Right hindlimb (tissue), 1 donor: ENCODE measurements at places on chromosomes 11 and 22.

DNA sequence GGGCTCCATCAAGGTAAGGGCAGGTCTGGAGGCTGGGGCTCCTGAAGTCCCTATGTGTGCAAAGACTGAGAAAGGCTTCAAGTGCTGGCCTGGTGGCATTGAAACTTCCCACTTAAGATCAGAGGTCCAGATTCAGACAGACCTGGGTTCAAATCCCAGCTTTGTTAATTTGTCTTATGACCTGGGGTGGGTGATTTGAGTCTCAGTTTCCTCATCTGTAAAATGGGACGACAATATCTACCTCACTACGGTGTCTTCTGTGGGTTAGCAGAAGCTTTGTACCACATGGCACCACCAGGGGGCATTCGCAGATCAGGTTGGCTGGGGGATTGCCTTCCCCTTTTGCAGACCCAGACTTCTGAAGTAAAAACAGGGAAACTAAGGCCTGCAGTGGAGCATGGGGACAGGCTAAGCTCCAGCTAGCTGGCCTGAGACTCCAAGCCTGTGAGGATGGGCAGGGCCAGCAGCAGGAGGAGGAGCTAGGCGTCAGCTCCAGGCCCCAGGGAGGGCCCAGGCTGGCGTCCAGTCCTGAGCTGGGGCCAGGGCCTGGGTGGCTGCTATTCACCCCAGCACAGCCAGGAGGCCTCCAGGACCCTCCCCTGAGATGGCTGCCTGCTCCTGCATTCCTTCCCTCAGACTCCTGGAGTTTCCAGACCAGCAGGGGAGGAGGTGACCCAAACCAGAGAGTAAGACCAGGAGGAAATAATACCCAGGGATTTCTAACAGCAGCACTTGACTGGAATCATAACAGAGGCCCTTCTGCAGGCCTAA, 1.5 kb downstream of the CASTOR1 start:
- peak; percentile 86 for DNase-seq

GRCh38 chr22:36806835-36807234, 10.0 kb downstream of the PVALB start:
- no peak for DNase-seq

GRCh38 chr11:78033040-78033439, 10.0 kb upstream of the KCTD14 start:
- DNase-seq, result no peak

DNA sequence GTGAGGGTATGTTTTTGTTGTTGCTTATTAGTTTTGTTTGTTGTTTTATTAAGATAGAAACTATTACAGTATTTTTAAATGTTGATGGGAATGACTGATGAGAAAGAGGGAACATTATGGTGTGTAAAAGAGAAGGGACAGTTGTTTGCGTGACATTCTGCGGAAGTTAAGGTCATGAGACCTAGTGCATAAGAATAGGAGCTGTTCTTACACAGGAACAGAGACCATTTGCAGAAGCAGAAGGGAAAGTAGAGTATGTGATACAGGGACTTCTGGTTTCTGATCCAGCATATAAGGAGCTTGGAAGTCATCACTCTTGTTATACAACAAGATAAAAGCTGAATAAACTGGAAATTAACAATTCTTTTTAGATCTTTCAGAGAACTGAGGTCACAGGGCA, 299.2 kb upstream of the API5 start:
- DNase-seq, result no peak

DNA sequence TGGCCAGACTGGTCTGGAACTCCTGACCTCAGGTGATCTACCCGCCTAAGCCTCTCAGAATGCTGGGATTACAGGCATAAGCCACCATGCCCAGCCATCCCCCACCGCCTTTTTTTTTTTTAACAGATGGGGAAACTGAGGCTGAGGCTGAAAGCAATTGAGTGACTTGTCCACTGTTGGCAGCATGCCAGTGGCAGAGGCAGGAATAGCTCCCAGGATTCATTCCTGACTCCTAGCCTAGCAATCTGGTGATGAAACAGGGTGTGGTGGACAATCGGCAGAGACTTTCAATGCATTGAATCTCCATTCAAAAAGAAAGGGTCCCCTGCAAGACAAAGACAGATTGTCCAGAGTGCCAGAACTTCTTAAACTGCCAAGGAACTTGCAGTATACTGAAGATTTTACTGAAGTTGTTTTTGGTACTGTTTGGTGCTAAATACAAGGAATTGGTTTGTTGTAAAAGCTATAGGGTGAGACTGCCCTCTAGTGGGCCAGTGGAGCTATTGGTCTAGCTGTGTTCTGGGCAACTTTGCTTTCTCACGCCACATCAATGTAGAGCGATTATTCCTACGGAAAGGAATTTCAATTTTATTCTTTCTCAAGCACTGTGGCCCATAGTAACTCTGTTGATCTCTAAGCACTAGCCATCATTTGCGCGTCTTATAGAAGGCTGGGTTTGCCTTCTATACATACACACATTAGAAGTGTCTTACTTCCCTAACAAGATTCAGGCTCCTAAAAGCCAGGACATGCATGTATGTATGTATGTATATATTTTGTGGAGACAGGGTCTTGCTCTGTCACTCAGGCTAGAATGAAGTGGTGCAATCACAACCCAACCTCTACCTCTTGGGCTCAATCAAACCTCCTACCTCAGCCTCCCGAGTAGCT, 21.0 kb downstream of the C22orf31 start:
- DNase-seq, result peak; percentile 74

GRCh38 chr22:35598396-35598710, 18.8 kb downstream of the MB start:
- no peak for DNase-seq

DNA sequence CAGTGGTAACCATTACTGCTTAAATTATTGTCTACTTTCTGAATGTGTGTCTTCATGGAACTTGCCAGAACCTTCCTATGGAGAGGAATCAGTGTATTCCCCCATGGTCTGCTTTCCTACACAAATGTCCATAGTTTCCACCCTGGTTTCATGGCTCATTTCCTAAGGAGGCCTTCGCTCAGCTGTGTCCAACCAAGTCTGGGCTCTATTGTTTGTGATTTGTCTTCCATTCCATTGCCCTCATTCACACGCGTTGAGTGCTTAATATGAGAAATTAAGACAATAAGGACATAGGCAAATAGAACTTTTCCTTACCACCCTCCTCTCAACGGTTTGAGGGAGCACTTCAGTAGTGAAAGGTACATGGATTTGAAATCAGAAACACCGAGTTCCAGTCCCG, 510.6 kb downstream of the NTM start:
- DNase-seq, result no peak

DNA sequence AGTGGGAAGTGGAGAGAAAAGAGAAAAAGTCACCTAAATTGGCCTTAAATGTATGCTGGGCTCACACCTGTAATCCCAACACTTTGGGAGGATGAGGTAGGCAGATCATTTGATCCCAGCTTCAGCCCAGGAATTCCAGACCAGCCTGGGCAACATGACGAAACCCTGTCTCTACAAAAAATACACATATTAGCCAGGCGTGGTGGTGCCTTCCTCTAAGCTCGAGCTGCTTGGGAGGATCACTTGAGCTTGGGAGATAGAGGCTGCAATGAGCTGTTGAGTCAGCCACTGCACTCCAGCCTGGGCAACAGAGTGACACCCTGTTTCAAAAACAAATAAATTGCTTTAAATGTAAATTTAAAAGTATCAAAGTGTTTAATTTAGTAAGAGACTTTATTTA, 3.9 kb downstream of the CBL start:
- no peak for DNase-seq

DNA sequence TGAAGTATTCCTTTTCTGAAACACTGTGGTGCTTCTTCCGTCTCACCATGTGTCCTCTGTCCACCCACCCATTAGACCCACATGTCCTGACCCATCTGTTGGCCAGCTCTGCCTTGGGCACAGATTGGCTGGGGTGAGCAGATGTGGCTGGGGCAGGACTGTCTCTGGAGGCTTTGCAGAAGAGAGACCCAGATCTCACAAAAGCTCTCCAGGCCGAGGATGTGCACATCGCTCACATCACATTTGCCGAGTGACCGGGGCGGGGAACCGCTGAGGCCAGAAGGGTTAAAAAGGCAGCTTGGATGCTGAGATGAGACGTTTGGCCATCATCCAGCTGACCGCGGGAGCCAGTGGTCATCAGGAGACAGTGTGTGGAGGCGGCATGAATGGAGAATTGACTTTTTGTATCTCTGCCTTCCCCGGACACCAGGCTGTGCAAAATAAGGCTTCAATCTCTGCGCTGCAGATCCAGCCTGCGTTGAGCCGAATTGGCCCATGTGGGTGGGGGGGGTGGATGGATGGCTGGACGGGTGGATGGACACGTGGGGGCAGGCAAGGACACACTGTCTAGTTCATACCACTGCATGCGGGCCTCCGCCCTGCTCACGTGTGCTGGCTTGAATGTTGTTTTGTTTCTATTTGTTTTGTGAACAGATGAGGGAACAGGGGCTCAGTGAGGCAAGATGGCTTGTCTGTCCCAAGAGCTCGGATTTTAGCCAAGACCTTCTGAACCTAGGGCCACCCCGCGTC, 6.1 kb downstream of the IFITM10 start:
- peak; percentile 25 for DNase-seq

DNA sequence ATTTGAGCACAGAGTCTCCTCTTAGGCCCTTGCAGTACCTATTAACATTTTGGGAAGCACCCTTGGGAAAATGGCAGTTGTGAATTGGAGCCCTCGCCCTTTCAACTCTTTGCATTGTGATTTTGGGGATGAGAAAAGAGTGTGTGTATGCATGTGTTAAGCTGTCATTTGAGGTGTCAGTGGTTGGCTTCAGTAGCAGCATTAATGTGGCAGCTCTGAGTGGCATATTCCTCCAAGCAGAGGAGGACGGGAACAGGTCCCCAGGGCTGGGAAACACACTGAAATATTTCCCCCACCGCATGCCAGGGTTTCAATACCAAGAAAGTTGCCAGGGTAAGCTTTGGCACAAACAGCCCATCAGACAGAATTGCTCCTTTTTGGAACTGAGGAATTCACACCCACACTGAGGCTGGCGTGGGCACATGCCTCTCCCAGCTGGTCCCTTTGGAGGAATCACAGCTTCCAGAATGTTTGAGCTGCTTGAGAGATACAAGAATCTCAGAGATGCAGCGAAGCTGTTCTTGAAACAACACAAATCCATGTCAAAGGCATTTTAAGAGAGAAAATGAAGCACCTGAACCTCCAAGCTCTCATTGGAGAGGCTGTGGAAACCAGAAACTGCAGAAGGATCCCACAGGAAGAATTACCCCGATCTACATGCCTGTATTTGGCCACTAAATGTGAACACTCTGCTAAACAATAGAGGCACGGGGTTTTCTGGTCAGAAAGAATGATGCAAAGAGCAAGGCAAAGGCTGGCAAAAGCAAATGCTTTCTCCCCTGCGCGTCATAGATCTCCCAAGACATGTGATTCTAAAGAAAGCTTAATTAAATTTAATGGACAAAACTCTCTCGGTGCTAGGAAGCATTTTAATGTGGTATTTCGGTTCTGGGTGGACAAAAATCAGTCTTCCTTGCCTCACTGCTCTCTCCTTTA, 67.2 kb upstream of the RCN1 start:
- DNase-seq, result no peak

- no peak for DNase-seq
Measured at GRCh38 chr11:34394771-34395300, 37.0 kb upstream of the ABTB2 start.

- DNase-seq, result no peak
Measured at GRCh38 chr11:64747961-64748665, 4.2 kb upstream of the RASGRP2 start.

DNA sequence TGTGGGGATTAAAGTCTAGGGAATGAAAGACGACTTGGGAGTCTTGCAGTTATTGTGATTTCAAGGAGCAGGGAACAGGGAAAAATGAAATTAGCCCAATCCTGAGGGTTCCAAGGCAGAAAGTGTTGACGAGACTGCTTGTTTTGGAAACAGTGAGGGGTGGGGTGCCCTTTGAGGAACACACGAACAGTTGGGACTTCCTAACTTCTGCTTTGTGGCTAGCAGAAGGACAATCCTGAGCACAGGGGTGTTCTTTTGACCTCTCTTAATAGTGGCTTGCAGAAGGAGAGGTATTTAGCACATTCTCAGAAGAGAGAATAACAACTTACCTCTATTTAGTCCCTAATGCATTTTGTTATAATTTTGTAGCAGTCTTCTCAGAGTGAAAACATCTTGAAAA, 545.9 kb upstream of the ARHGAP42 start:
- no peak for DNase-seq

DNA sequence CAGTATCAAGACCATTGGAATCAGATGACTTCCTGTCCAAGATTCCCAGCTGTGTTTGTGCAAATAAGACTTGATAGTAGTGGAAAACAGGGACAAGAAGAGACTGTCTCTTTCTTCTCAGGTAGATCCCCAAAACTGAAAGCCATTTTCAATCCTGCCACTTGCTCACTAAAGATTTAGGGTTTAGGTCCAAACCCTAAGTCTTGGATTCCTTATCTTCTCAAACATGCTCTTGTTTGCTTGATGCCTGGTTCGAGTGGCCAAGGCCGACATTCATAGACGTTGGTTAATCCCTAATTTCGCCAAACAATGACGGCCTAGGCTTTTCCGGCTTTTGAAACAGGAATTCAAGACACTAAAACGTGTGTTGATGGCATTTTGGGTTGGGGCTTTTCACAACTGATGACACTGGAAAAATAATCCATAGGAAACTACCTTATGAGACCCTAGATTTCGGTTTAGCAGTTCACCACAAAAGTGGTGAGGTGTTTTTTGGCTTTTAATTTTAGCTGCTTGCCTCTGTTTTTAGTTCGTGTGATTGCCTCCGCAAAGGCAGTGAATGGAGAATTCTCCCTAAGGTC, 1.0 kb upstream of the GTPBP1 start:
- DNase-seq, result no peak

- DNase-seq, result no peak
Measured at GRCh38 chr22:20064140-20064480, 15.9 kb upstream of the DGCR8 start.

- no peak for DNase-seq
Measured at GRCh38 chr22:31603081-31603525, 58.9 kb downstream of the PISD start.

- no peak for DNase-seq
Measured at GRCh38 chr11:36156161-36156816, 132.9 kb downstream of the COMMD9 start.
